ENCODE measurements at places on chromosomes 1 and 21. TPM values are rescaled to one million over a fixed set of nuclear protein-coding genes. Genes with fewer than 3 reads are reported as not detected.

Gene DDR2
- total RNA-seq, result 134 TPM

Gene RPTN
- not detected for total RNA-seq

Gene GABRD
- total RNA-seq, result not detected

Gene LAD1
- total RNA-seq, result 0.26 TPM

Gene AJAP1
- 2.7 TPM for total RNA-seq

Gene PTPRC
- 17.6 TPM for total RNA-seq

Gene GSTM5
- 0.51 TPM for total RNA-seq

All from uterus (tissue), 4 donors.